Stimulated activated CD8-positive, alpha-beta memory T cell treated with anti-CD3 and anti-CD28 coated beads, Interleukin-4, amount 100 ng/mL, for 1 hour (primary cell): ENCODE measurements at places on chromosomes 7 and 10.

GRCh38 chr7:44281811-44282600, 43.4 kb downstream of the CAMK2B start:
- no peak for DNase-seq

- DNase-seq, result no peak
These were observed 594.9 kb downstream of the REEP3 start for GRCh38 chr10:64115908-64116643.

- no peak for DNase-seq
These were observed 172.6 kb upstream of the INHBA start for GRCh38 chr7:41875513-41875912.

DNA sequence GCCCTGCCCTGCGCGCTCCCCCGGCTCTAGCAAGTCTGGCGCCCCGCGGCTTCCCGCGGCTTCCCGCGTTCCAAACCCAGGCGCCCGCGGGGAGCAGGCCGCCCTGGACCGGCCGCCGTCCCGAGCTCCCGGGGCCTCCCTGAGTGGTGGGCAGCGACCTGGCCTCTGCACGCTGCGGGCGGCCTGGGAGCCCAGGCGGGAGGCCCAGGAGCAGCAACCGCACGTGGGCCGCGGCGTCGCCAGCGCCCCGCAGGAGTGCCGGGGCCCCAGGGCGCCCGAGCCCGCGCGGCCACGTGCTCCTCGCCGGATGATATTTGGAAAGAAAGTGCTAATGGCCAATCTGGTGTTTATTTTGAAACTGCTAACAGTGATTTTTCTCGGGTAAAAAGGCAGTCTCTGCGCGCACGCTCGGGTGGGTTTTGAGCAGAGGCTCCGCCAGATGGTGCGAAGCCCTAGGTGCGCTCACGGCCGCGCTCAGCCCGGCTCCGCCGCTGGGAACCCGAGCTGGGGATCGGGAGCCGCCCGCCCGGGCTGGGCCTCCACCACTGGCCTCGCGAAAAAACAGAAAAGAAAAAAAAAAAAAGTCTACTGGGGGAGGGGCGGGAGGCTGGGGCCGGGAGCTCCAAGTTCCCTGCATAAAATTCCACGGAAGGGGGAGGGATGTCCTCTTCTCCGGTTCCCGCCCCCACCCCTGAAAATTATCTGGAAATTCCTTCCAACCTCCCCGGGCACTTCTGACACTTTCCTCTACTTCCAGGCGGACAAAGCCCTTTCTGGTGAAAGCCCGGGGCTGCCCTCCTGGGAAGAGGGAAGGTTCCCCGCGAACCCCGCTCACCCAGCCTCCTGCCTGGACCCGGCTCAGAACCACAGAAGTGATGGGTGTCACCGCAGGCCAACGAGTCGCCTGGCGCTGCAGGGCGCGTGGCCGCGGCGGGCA, 4.3 kb downstream of the EBF3 start:
- DNase-seq, result no peak

GRCh38 chr7:99011341-99011705, 132.6 kb downstream of the SMURF1 start:
- DNase-seq, result no peak

GRCh38 chr7:26694141-26694540, 170.2 kb downstream of the SKAP2 start:
- no peak for DNase-seq

DNA sequence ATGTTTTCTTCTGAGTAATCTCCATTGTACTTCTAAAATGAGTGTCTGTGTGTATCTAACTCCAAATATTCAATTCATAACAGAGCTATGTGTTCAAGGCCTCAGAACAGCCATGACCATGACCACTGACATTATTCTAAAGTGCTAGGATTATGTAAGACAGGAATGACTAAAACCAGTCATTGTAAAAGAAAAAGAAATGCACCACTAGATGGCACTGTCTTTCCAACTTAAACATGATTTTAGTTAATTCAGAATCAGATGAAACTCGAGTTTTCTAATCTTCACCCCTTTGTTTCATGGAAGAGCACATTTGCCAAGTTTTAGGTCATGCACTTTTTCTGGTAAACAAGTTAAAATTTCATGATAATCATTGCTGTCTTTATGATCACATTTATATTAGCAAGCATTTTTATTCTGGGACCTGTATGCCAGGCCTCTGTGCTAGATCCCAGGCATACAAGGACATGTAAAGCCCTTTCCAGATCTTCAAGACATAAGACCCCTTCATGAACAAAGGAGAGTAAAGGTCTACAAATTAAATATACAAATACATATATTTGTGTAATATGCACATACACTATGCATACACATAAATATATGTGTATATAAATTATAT, 26.1 kb upstream of the RSU1 start:
- no peak for DNase-seq

GRCh38 chr10:93334901-93335327, 147.2 kb downstream of the MYOF start:
- no peak for DNase-seq
